Stimulated activated CD4-positive, alpha-beta T cell treated with anti-CD3 and anti-CD28 coated beads, Interleukin-15, amount 100 ng/mL, for 1 hour (primary cell): ENCODE measurements at places on chromosomes 1 and 21.

- DNase-seq = no peak
These were observed 14.1 kb upstream of the ZBTB40 start for GRCh38 chr1:22437573-22437972.

DNA sequence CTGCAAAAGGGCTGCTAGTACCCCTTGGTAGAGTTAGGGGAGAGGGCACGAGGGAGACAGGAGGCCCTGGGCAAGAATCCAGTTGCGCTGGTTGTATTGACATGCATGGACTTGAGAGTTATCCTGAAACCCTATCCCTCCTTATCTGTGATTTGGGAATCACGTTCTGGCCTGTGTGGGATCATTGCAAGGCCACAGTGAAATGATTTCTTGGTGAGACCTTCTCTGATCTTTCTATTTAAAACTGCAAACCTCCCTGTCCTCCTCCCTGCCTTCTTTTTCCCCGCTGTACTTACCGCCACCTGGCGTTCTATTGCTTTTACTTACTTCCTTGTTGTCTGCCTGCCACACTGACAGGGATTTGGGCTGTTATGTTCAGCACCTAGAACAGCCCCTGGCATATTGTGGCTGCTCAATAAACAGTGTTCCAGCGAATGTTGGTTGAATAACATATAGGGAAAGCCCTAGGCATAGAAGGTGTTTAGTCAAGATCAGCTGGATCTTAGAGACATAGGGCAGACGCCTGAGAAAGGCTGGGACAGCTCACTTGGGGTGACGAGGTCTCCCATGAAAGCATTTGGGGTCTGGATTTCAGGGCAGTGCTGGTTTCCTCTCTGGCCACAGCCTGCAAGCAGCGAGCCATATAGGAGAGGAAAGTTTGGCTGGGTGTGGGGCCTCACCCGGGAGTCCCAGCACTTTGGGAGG is 25.6 kb downstream of the ALPL start:
- no peak for DNase-seq

DNA sequence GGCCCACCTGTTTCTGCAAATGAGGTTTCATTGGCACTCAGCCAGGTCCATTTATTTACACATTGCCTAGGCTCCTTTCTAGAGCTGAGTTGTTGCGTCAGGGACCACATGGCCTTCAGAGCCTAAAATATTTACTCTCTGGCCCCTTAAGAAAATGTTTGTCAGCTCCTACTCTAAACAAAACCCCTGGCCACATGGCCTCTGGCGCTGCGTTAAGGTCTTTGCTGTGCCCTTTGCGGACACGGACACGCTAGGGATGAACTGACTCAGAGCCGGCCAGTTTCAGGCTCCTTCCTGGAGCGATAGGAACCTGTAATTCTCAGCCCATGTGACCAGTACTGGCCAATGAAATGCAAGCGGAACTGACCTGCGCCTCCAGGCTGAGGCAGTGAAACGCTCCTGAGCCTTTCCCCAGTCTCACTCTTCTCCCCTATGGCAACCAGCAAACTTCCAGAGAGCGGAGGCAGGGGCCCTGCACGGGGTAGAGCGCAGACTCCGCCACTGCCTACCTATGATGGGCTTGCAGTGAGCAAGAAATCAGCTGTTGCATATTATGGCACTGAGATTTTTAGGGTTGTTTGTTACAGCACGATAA is 160.3 kb downstream of the ETS2 start:
- DNase-seq = no peak

DNA sequence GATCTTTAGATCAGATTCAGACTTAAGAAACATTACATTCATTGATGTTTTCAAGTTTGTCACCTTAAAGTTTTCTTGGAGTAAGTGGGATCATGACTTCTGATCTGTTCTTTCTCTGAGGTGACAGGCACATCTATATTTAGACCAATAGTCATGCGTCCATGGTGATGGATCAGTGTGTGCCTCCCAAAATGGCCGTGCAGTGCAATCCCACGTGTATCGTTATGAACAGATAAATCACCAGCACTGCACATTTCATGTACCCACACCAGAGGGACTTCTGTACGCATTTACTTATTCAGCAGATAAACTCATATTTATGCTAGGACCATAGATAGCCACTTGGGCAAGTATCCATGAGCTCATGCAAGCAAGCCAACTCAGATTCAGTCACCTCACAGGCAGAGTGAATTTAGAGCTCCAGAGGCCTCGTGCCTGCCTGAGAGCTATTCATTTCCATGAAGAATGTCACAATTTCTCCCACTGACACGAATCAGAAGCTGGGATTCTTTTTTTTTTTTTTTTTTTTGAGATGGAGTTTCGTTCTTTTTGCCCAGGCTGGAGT is 13.9 kb upstream of the WDR26 start:
- no peak for DNase-seq

GRCh38 chr1:157181790-157182189 is 43.6 kb upstream of the ETV3 start:
- no peak for DNase-seq

- no peak for DNase-seq
These were observed 168.1 kb upstream of the CHRM3 start for GRCh38 chr1:239218301-239218700.

GRCh38 chr1:67890857-67891256 is 57.6 kb upstream of the GNG12 start:
- DNase-seq = no peak

- DNase-seq = no peak
These were observed 113.4 kb upstream of the DNAH14 start for GRCh38 chr1:224816062-224816461.
